NCI-H2171 (cell line): ENCODE measurements at places on chromosomes 3 and 15.

GRCh38 chr15:28005004-28005527 lies 94.0 kb downstream of the OCA2 start:
- DNase-seq, result no peak

DNA sequence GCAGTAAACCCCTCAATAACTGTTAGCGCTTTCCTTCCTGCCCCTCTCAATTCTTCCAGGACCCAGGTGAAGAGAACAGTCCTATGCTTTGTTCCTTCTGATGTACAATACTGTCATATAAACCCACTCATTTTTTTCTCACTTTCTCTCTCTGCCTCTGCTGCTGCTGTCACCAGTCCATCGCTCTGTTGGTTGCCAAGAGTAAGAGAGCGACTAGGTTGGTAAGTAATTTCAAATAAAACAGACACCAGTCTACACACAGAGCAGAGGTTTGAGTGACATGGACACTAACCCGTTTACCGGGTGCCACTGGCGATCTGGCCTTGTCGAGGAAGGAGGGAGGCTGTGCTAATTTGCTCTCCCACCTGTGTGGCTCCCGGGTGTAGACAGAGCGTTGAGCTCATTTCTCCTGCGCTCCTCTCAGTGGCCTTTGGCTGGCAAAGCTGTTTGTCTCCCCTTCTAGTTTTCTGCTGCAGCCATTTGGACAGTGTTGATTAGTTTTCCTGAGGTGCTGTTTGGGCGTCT lies 215.4 kb downstream of the THSD4 start:
- DNase-seq, result no peak

- DNase-seq, result no peak
These were observed 17.4 kb upstream of the VEPH1 start for GRCh38 chr3:157520485-157521150.

DNA sequence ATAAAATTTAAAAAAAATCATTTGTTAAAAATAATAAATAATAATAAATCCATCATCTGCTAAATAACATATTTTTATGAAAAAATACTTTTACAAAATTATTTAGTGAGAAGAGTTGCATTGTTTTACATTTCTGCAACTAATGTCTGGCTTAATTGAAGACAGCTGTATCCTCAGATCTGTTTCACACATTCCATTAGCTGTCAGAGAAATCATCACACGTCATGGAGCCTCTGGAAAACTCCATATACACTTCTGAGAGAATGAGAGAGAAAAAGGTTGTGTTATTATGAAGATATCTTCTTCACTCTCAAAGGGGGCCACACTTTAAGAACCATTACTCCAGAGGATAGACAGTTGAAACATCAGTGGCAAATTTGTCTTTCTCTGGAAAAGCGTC lies 40.8 kb downstream of the CMSS1 start:
- DNase-seq, result no peak
